ENCODE measurements at places on chromosomes 11 and 22.

DNA sequence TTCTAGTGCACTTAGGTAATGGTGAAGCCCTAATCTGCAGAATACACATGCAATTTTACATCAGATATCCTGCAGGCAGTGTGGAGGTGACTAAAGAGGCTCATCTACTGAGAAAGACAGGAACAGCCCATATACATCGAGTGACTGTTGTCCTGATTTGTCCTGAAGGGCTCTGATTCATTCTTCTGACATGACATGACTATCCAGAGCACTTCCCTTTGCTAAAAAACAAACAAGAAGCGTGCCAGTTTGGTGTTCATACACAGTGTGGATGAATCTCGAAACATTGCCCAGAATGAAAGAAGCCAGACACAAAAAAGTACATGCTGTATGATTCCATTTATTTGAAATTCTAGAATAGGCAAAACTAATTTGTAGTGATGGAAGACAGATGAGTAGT, 48.0 kb upstream of the AMPD3 start:
- no peak for DNase-seq

- no peak for DNase-seq
Observed at GRCh38 chr22:45424241-45424731, 10.8 kb downstream of the RIBC2 start.

DNA sequence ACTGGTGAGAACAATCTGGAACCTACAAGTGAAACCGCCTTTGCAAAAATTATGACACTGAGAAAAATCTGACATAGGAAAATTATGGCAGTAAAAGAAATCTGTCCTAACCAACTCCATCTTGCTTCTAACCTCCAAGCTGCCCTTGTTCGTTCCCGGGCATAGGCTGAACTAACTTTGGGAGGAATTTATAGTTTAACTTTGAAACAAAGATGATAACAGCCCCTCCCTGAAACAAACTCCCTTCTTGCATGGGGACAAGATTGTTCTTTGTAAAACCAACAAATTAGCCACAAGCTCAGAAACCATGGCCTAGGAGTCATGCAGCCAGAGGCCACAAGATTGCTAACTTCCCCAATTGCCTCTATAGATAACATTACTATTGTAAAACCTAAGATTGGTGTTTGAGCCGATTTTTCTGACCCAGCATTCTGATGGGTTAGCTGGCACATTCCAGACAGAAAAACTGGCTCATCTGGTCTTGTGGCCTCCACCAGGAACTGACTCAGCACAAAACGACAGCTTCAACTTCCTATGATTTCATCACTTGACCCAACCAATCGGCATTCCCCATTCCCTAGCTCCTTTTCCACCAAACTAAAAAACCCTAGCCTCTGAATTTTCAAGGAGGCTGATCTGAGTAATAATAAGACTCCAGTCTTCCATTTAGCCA, 3.6 kb upstream of the CCDC81 start:
- no peak for DNase-seq

DNA sequence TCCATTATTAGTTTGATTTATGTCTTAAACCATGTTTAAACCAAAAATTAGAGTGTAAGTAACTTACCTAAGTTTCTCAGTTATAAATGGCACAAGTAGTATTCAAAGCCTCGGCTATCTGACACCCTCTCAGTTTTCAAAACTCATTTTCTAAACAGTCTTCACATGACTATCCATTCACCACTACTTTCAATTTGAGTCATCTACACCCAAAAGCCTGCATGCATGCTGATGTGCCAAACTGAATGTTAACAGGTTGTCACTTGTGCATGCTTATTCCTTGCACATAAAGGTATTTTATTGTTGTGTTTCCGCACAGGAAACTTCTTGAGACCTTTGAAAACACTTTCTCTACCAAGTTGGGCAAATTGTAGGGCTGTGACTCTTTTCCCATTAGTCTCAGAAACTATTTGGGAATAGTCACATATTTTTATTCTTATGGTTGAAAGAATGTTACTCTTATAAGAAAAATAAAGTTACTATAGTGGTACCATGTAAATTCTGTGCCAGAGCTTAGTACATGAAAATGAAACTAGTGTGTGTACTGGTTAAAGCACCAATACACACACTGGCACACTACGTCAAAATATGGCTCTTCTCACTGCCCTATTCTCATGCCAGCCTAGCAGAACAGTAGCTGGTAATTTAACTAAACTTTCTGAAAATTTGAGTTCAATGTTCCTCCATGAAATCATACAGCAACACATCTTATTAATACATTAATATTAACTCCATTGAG, 2.2 kb upstream of the OR51E2 start:
- no peak for DNase-seq

- no peak for DNase-seq
Observed at GRCh38 chr11:94533206-94533605, 10.5 kb upstream of the FUT4 start.

DNA sequence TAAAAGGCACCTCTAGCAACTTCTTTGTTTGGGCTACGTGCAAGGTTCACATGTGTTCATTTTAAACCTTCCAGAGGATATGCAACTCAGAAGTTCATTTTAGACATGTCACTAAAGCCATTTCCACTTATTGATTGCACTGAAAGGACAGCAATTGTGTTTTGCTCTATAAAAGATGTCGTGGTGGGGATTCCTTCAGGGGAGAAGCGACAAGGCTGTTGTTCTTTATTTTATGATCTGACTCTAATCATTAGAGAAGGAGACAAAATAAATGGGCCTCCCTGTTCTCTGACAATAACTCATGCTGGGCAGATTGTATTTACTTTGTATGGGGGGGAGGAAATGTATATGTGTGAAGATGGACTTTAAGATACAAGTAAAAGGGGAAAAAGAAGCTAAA, 370.1 kb upstream of the ARHGAP42 start:
- DNase-seq = no peak

GRCh38 chr22:35598396-35598710, 18.8 kb downstream of the MB start:
- DNase-seq = no peak

DNA sequence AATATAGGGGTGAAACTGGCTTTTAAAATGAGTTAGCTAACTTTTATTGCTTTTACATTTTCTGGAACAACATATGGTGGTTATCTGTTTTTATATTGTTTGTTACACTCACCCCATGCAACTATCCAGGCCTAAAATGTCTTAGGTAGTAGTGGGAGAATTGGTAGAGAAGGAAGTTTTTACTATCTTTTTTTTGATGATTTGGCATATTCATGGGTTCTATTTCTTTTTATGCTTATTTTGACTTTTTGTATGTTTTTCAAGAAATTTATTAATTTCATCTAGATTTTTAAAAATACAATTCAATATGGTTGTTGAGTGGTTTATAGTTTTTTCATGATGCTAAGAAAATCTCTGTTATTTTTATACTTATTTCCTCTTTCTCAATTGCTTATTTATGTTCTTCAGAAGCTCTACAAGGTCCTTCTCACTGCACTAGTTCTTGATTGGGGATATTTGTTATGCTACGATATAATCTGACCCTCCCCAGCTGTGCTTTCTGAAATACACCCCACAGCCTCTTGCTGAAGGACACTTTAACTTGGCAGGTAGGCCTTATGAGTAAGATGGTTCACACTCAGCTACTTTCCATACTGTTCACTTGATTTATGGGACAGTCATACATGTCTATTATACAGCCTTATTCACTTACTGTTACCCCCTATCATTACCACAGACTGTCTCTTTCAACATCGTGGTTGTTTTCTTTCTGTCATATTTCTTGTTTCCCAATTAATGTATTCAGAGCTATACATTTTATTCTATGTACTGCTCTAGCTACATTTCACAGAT, 431.2 kb downstream of the METTL15 start:
- DNase-seq = no peak

DNA sequence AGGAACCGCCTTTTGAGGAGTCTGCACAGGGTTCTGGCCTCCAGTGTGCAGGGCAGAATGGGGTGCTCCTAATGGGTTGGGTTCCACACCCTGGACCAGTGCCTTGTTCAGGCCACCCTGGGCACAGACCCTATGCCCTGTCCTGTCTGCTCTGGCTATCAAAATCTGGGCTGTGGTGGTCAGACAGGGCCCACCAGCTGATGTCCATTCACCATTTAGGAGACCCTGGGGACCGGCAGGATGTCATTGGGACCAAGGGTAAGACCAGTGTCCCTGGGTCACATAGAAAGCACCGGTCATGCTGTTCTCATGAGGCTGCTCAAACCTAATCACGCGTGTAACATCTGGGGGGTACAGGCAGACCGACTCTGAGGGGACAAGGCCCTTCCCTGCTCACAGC, 37.3 kb downstream of the PARVG start:
- DNase-seq = no peak

GRCh38 chr11:47394050-47394321, 14.4 kb upstream of the SLC39A13 start:
- no peak for DNase-seq

GRCh38 chr11:62854825-62855570, 15.6 kb upstream of the WDR74 start:
- no peak for DNase-seq

- DNase-seq = no peak
Observed at GRCh38 chr11:2508793-2509192, 64.0 kb downstream of the KCNQ1 start.

- DNase-seq = no peak
Observed at GRCh38 chr22:48748113-48748859, 1079.4 kb downstream of the BRD1 start.

DNA sequence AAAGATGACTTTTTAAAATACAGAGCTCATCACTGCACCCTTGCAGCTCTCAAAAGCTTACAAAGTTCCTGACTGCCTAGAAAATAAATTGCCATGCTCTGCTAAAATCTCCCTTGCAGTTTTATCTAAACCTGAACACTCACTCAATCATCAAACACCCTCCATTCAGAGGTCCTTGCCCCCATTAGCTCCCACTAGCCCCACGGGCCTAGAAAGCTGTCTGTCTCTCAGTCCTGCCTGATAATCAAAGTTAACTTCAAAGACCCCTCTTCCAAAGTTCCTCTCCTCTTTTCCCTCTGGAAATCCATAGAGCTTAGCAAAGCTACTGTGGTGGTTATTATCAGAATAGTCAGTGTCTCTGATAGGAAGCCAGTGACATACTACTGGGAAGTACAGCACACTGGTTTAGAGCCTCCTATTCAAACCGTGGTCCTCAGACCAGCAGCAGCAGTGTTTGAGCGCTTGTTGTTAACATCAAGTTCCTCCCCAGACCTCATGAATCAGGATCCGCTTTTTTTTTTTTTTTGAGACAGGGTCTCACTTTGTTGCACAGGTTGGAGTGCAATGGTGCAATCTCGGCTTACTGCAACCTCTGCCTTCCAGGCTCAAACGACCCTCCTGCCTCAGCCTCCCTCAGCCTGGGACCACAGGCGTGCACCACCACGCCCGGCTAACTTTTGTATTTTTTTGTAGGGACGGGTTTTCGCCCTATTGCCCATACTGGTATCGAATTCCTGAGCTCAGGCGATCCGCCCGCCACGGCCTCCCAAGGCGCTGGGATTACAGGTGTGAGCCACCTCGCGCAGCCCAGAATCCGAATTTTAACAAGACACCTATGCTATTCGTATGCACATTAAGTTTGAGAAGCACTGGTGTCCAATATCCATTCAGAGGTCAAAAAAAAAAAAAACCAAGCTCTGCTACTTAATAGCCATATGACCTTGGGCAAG, 1.2 kb downstream of the NDUFC2 start:
- no peak for DNase-seq

GRCh38 chr11:7576726-7577290, 63.0 kb downstream of the PPFIBP2 start:
- DNase-seq = no peak

DNA sequence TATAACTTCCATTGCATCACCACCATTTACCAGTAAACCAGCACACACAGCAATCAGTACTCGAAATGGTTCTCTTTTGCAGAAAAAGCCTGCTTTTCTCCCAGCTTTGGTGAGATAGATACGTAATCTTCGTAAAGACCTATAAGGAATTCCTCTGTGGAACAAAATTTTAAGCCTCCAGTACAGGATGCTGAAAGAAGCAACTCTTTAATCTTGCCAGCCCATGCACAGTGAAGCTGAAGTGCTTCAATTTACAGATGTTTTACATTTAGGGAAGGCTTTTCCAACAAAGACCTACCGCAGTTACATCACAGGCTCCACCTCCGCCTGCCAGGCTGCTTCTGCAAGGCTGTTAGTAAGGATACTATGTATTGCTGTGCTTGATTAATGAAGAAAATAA, 1.9 kb downstream of the ELMOD1 start:
- DNase-seq = no peak

GRCh38 chr11:16001899-16002426, 354.4 kb downstream of the SOX6 start:
- DNase-seq = no peak

- DNase-seq = no peak
Observed at GRCh38 chr11:1326435-1327063, 17.1 kb upstream of the TOLLIP start.

GRCh38 chr11:11534981-11535380, 86.8 kb downstream of the GALNT18 start:
- DNase-seq = no peak

- no peak for DNase-seq
Observed at GRCh38 chr22:46660604-46661201, 40.5 kb downstream of the GRAMD4 start.

- DNase-seq = no peak
Observed at GRCh38 chr11:19105011-19105410, 12.0 kb upstream of the ZDHHC13 start.

DNA sequence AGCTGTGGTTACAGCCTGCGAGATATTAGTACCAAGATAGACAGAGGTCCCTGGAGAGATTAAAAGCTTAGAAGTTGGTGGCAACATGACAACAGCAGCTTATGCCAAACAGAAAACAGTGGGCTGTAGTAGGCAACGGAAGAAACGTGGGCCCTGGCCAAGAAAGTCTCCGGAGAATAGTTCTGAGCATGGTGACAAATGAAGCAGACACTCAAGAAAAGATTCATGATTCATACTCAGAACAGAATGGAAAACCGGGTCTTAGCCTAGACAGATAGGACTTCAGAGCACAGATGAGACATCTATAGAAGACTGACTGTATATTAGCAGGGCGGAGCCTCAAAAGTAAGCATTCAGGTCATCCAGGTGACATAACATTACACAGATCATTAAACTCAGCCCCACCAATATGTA, 727.4 kb downstream of the ETS1 start:
- no peak for DNase-seq

- no peak for DNase-seq
Observed at GRCh38 chr11:514606-515005, 7.6 kb upstream of the RNH1 start.

- no peak for DNase-seq
Observed at GRCh38 chr22:42929838-42930155, 72.7 kb upstream of the ARFGAP3 start.

DNA sequence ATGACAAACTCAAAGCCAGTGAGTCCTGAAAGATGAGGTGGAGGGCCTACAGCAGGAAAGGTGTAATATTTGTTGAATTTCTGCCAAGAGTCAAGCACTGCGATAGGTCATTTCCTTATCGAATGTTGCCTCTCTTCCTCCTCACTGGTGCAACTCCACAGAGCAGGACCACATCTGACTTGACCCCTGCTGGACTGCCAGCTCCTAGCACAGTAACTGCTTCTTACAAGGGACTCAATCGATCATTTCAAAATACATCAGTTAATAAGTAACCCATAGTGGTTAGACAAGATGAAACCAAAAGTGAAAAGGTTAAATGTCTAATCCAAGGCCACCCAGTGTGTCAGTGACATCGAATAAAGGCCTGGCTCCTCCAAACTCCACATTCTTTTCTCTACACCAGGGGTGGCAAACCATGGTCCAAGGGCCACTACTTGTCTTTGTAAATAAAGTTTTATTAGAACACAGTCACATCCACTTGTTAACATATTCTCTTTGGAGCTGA, 98.5 kb upstream of the CSNK2A3 start:
- no peak for DNase-seq

Data from stimulated activated CD4-positive, alpha-beta T cell treated with anti-CD3 and anti-CD28 coated beads, TNF-alpha, amount 100 ng/mL, for 1 hour (primary cell).